ENCODE measurements at places on chromosomes 1 and 21. TPM values are rescaled to one million over a fixed set of nuclear protein-coding genes. Genes with fewer than 3 reads are reported as not detected.

- no peaks in the 10 kb centered on the region for H3K36me3 ChIP-seq
- no peak overlapping the region for H3K27ac ChIP-seq
Observed at GRCh38 chr1:10451287-10451686, 1.5 kb downstream of the CORT start.

Gene SYPL2
- total RNA-seq = 0.74 TPM

DNA sequence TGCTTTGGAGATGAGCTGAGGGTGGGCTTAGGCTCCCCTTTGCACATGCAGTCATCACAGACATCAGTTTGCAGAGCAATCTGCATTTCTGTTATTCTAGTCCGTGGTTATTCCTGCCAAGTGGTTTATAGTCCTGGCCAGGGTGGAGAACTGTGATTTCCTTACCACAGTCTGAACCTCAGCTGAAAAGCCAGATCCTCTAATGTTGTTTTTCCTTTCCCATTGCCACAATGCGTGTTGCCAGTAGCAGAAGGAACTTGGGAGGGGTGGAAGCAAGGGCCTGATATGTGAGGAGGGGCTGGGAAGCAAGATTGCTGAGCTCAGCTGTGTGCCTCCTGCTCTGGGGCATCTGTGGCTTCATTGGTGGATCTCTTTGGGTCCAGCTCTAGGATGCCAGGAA lies 18.0 kb upstream of the ST3GAL3 start:
- no peaks in the 10 kb centered on the region for H3K4me1 ChIP-seq
- H3K27ac ChIP-seq = no peak overlapping the region
- H3K36me3 ChIP-seq = peaks cover 52% of the 10 kb centered on the region
- no peaks in the 10 kb centered on the region for H3K27me3 ChIP-seq

DNA sequence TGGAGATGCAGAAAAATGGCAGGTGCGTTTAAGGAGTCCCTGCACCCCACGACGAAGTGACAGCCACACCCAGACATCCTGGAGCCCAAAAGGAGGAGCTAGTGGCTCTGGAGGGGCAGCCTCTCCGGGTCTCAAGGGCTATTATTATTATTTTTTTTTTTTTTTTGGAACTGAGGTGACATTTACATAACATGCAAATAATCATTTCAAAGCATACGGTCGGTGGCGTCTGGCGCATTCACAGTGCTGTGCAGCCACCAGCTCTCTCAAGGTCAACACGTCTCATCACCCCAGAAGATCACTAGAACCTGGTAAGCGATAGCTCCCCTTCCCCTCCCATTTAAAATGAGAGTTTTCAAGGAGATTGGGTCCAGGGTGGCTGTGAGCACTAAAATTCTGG lies 67.5 kb upstream of the PDE9A start:
- DNase-seq = no peak
- no peaks in the 10 kb centered on the region for H3K4me1 ChIP-seq

DNA sequence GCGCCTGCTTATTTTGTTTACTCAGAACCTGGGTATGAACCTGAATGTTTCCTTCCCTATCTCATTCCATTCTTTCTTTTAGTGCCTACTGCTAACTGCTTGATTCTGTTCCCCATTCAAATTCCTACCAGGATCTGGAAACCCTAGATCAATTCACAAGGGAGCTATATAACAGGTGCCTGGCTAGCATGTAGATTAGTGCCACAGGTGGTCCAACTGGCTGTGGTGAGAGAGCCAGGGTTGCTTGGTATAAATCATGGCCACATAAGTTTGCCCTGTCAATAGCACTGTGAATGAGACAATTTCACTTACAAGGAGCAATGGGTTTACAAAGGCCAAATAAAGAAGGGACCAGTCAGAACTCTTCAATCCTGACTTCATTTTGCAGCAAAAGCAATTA lies 6.6 kb upstream of the PRPF38B start:
- no peaks in the 10 kb centered on the region for H3K36me3 ChIP-seq
- no peak for DNase-seq
- H3K4me1 ChIP-seq = no peaks in the 10 kb centered on the region
- no peak overlapping the region for H3K27ac ChIP-seq
- H3K4me3 ChIP-seq = no peak overlapping the region
- no peaks in the 10 kb centered on the region for H3K27me3 ChIP-seq

Gene ENO1
- total RNA-seq = 2,480 TPM

DNA sequence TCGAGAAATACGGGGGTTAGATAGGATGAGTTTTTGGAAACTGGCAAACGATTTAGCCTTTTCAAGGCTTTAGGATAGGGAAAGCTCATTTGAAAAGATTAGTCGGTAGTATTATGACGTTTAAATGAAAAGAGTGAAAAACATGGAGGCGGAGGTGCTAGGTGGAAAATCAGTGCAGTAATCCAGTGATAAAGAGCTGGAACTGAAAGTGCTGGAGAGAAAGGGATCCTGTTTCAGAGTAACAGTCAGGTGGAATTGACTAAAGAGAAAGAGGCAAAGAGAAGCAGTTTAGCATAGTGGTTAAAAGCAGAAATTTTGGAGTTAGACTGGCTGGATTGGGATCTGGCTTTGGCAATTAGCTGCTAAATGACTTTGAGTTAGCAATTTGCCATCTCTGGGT lies 945 bp downstream of the WDR3 start:
- DNase-seq = no peak
- H3K4me1 ChIP-seq = peaks cover 10% of the 10 kb centered on the region
- peak overlapping the region; percentile 86 for H3K27ac ChIP-seq

DNA sequence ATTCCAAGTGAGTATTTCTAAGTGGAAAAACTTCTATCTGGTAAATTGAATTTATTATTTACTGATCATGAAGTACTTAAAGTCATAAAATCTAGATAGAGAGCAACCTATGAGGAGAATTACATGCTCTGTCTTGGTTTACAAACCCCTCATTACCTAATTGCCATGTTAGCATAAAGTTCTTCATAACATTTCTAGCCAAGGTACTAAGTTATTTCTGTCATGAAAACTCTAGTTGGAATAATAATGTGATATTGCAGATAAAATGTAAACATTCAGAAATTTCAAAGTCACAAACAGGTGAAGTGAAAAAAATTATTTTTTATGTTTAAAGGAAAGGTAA lies 228.6 kb downstream of the TTLL7 start:
- no peak overlapping the region for H3K4me3 ChIP-seq
- H3K4me1 ChIP-seq = no peaks in the 10 kb centered on the region
- no peak for DNase-seq
- no peaks in the 10 kb centered on the region for H3K36me3 ChIP-seq

DNA sequence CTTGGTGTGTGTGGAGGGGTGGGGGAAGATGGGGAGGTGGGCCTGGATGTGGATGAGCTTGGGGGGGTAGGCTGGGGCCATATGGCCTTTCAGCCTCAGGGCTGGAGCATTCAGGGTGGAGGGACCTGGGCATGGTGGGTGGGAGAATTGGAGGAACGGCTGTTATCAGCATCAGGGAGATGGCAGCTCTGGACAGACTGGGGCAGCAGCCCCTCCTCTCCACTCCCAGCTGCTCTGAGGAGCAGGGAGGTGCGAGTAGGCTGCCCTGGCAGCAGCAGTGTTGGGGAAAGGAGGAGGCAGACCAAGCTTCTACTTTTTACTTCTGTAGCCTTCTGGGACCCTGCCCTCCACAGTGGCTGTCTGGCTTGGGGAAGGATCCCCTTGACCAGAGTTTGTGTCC lies 10.2 kb downstream of the PPFIA4 start:
- H3K27me3 ChIP-seq = no peaks in the 10 kb centered on the region
- DNase-seq = no peak
- no peak overlapping the region for H3K4me3 ChIP-seq
- H3K36me3 ChIP-seq = no peaks in the 10 kb centered on the region
- H3K27ac ChIP-seq = no peak overlapping the region

DNA sequence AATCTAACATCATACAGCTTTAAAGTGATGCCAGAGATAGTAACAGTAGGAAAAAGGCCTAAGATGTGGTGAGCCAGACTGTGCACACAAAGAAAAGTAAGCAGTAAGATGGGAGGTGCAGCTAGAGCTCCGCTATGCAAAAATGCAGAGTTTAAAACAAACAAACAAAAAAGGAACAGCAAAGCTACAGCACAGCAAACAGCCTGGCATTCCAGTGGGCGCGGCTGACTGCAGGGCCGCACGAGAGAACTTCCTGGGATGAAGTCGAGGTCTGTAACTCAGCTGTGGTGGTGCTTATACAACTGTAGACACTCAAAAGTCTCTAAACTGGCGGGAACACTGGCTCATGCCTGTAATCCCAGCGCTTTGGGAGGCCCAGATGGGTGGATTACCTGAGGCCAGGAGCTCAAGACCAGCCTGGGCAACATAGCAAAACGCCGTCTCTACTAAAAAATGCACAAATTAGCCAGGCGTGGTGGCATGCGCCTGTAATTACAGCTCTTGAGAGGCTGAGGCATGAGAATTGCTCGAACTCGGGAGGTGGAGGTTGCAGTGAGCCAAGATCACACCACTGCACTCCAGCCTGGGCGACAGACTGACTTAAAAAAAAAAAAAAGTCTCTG lies 30.1 kb downstream of the PRDM15 start:
- H3K27me3 ChIP-seq = no peaks in the 10 kb centered on the region
- peaks cover 2% of the 10 kb centered on the region for H3K4me1 ChIP-seq
- DNase-seq = no peak
- H3K36me3 ChIP-seq = no peaks in the 10 kb centered on the region
- no peak overlapping the region for H3K4me3 ChIP-seq

DNA sequence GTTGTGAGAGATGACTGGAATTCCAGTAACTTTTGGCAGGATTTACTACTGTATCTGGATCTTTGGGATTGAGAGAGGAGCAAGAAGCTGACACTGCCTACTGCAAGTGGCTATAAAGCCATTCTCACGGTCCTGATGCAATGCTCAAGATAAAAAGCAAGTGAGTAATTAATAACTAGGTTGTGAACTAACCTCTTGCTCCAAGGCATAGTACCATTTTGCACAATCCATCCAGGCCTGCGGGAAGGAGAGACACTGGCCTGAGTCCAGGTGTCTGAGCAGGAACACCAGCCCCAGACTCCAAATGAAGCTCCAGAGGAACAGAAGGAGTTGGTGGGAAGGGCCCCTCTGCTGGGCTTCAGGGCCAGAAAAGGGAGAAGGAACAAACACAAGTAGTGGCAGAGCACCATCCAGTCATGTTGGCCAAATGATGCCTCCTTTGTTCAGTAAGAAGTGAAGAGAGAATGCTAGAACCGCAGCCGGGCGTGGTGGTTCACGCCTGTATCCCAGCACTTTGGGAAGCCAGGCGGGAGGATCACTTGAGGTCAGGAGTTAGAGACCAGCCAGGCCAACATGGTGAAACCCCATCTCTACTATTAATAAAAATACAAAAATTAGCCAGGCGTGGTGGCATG lies 9.9 kb upstream of the SLC45A3 start:
- H3K27me3 ChIP-seq = no peaks in the 10 kb centered on the region
- no peak overlapping the region for H3K4me3 ChIP-seq
- H3K36me3 ChIP-seq = no peaks in the 10 kb centered on the region
- DNase-seq = no peak
- H3K4me1 ChIP-seq = no peaks in the 10 kb centered on the region

Gene FRRS1
- 1.2 TPM for total RNA-seq

- no peak for DNase-seq
- H3K27ac ChIP-seq = no peak overlapping the region
- no peaks in the 10 kb centered on the region for H3K4me1 ChIP-seq
- H3K27me3 ChIP-seq = no peaks in the 10 kb centered on the region
- H3K4me3 ChIP-seq = no peak overlapping the region
Observed at GRCh38 chr1:63955370-63956145, 181.7 kb downstream of the ROR1 start.

DNA sequence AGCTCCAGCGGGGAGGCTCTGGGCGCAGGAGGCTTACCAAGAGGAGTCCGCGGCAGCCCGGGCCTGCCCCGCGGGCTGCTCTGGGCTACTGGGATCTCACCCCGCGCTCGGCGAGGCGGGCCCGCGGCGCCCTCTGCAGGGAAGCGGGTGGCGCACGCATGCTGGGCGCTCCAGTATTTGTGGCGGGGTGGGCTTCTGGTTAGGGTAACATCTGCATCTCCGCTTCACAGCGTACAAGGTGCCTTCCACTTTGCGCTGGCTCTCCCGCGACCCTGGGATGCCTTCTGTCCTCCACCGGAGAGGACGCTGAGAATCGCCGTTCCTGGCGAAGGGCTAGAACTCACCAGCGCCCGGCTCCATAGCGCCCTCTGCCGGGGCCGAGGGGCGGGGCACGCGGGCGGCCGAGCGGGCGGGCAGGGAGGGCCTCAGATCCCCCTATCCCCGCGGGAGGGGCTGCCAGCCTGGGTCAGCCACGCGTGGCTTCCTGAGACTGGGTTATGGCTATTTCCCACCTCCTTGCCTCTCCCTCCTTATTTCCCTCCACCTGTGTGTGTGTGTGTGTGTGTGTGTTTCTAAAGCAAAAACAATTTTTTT lies 46.6 kb upstream of the CTBS start:
- peak overlapping the region; percentile 61 for H3K4me3 ChIP-seq
- DNase-seq = no peak
- no peaks in the 10 kb centered on the region for H3K27me3 ChIP-seq
- H3K4me1 ChIP-seq = peaks cover 9% of the 10 kb centered on the region
- H3K27ac ChIP-seq = peak overlapping the region; percentile 80
- H3K36me3 ChIP-seq = no peaks in the 10 kb centered on the region

Gene C1QB
- total RNA-seq = 0.33 TPM

DNA sequence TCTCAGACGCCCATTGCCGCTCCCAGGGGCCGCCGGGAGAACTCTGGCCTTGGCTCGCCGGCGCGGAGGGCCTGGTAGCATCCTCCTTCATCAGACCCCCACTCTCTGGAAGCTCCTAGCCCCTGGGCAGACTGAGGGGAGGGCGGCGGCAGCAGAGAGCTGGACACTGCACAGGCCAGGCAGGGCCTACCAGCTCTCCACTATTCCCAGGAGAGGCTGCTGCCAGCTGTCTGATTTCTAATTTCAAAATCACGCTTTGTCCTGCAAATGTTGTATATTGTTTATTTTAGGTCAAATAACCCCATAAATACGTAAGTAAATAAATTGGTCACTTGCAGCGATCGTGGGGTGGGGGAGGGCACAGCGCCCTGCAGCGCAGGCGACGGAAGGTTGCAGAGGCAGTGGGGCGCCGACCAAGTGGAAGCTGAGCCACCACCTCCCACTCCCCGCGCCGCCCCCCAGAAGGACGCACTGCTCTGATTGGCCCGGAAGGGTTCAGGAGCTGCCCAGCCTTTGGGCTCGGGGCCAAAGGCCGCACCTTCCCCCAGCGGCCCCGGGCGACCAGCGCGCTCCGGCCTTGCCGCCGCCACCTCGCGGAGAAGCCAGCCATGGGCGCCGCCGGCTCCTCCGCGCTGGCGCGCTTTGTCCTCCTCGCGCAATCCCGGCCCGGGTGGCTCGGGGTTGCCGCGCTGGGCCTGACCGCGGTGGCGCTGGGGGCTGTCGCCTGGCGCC lies at the start of gene MTARC1:
TSS of gene MTARC1 (plus strand) at position 577 of the 732 bp plus-strand sequence. CDS start at position 609, 32 bp downstream.
- no peak for DNase-seq
- no peak within 1 kb of the TSS for H3K27ac ChIP-seq
- H3K4me3 ChIP-seq = peak within 1 kb of the TSS; percentile 47
- no peaks in the 10 kb centered on the region for H3K4me1 ChIP-seq

- no peaks in the 10 kb centered on the region for H3K36me3 ChIP-seq
- no peak for DNase-seq
- H3K27me3 ChIP-seq = no peaks in the 10 kb centered on the region
- 0 out of 2 replicates have a peak, but pooled peaks cover 3% of the 10 kb centered on the region for H3K4me1 ChIP-seq
- H3K4me3 ChIP-seq = no peak overlapping the region
Observed at GRCh38 chr1:8266436-8267165, 51.3 kb upstream of the SLC45A1 start.

GRCh38 chr1:146001709-146002108 lies 5.3 kb upstream of the TXNIP start:
- no peak overlapping the region for H3K27ac ChIP-seq
- DNase-seq = no peak
- no peak overlapping the region for H3K4me3 ChIP-seq
- no peaks in the 10 kb centered on the region for H3K27me3 ChIP-seq

All from Panc1 (cell line).